Effector memory CD4-positive, alpha-beta T cell (primary cell): ENCODE measurements at places on chromosomes 1 and 21.

GRCh38 chr1:82950606-82951200, 1048.2 kb downstream of the TTLL7 start:
- no peak for DNase-seq

- DNase-seq = no peak
These were observed 510 bp upstream of the IL10RB start for GRCh38 chr21:33265664-33266049.

- no peak for DNase-seq
These were observed 96.7 kb upstream of the KCNA3 start for GRCh38 chr1:110771245-110772022.

GRCh38 chr21:41603476-41603875, 95.5 kb upstream of the TMPRSS2 start:
- DNase-seq = no peak

GRCh38 chr1:182570611-182570970, 18.5 kb downstream of the RNASEL start:
- DNase-seq = no peak

DNA sequence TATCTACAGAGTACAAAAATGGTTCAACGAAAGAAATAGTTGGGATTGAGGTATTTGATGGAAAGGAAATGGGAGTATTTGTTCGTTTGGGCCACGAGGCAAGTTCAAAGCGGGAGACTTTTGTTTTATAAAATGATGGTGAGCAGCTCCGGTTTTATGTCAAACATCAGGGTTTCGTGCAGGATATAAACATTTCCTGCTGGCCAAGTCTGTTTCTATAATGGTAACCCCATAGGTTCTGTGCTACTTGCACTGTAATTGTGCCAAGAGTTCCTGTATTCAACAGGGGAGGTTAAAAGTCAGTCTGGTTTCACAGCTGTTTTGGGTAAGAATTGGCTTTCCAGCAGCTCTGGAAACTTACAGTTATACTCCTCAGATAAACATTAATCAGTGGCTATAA, 290.3 kb upstream of the NRIP1 start:
- no peak for DNase-seq

GRCh38 chr1:98914547-98914946, 90.1 kb downstream of the PLPPR5 start:
- DNase-seq = no peak

DNA sequence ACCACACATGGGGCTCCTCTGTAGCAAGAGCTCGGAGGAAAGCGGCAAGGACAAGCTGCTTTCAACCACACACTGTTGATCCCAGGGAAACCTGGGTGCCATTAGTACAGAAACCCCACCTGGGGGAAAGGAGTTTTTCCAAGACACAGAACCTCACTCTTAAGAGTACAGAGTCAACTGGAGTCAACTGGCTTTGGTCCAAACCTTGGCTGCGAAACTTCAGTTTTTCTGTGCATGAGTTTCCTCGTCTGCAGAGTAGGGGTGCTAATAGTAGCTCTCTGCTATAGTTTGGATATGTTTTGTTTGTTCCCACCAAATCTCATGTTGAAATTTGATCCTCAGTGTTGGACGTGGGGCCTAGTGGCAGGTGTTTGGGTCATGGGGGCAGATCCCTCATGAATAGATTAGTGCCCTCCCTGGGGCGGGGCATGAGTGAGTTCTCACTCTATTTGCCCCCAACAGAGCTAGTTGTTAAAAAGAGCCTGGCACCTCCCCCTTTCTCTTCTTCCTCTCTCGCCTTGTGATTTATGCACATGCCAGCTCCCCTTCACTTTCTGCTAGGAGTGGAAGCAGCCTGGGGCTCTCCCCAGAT, 161.1 kb downstream of the PIGK start:
- DNase-seq = no peak
